ENCODE measurements at places on chromosomes 6 and 20. TPM values are rescaled to one million over a fixed set of nuclear protein-coding genes. Genes with fewer than 3 reads are reported as not detected.

RBM38 gene
- 13.2 TPM for total RNA-seq

HLA-F gene
- 12.5 TPM for total RNA-seq

LY6G6D gene
- not detected for total RNA-seq

TBXT gene
- total RNA-seq, result not detected

LAMA4 gene
- total RNA-seq, result 2.3 TPM

PBOV1 gene
- total RNA-seq, result not detected

FERMT1 gene
- total RNA-seq, result 80.4 TPM

HLA-E gene
- total RNA-seq, result 192 TPM

PMEPA1 gene
- total RNA-seq, result 10.3 TPM

C6orf52 gene
- 1.4 TPM for total RNA-seq

BTN3A1 gene
- 4.1 TPM for total RNA-seq

PTK6 gene
- total RNA-seq, result 35.2 TPM

MCHR2 gene
- total RNA-seq, result not detected

TMC2 gene
- total RNA-seq, result not detected

CST1 gene
- not detected for total RNA-seq

COX4I2 gene
- total RNA-seq, result not detected

BANF2 gene
- not detected for total RNA-seq

ATP6V1G2 gene
- total RNA-seq, result 0.34 TPM

KIAA1755 gene
- total RNA-seq, result not detected

BNIP5 gene
- total RNA-seq, result not detected

PRKN gene
- total RNA-seq, result 1.9 TPM

AIG1 gene
- 54.3 TPM for total RNA-seq

LINC00237 gene
- not detected for total RNA-seq

EBF4 gene
- total RNA-seq, result 2.6 TPM

OGFR gene
- total RNA-seq, result 13.7 TPM

PTCHD4 gene
- 3.6 TPM for total RNA-seq

HDGFL1 gene
- not detected for total RNA-seq

BPIFA1 gene
- total RNA-seq, result 24.0 TPM

KHDRBS2 gene
- not detected for total RNA-seq

SLC16A10 gene
- not detected for total RNA-seq

GSTA2 gene
- total RNA-seq, result not detected

OR2H1 gene
- total RNA-seq, result not detected

KIAA0408 gene
- total RNA-seq, result not detected

ULBP3 gene
- 9.8 TPM for total RNA-seq

GJE1 gene
- total RNA-seq, result not detected

SLC22A23 gene
- 69.1 TPM for total RNA-seq

BEND3 gene
- 5.1 TPM for total RNA-seq

GLP1R gene
- not detected for total RNA-seq

ALDH8A1 gene
- total RNA-seq, result 0.36 TPM

VSX1 gene
- not detected for total RNA-seq

SNRPB2 gene
- 46.8 TPM for total RNA-seq

TAAR5 gene
- not detected for total RNA-seq

EGFL8 gene
- 1.3 TPM for total RNA-seq

TXLNB gene
- not detected for total RNA-seq

HLA-DRA gene
- total RNA-seq, result 1.1 TPM

JPH2 gene
- total RNA-seq, result 0.68 TPM

ETV7 gene
- under 0.01 TPM for total RNA-seq

CRISP3 gene
- total RNA-seq, result 0.07 TPM

SLC17A1 gene
- total RNA-seq, result not detected

UST gene
- total RNA-seq, result 20.7 TPM
